ENCODE measurements at places on chromosomes 2 and 18.

- DNase-seq, result no peak
These were observed 198.7 kb downstream of the MEIS1 start for GRCh38 chr2:66633631-66634030.

GRCh38 chr18:7626922-7627440 lies 59.9 kb downstream of the PTPRM start:
- DNase-seq, result no peak

- DNase-seq, result no peak
These were observed 19.9 kb downstream of the FMNL2 start for GRCh38 chr2:152354909-152355308.

DNA sequence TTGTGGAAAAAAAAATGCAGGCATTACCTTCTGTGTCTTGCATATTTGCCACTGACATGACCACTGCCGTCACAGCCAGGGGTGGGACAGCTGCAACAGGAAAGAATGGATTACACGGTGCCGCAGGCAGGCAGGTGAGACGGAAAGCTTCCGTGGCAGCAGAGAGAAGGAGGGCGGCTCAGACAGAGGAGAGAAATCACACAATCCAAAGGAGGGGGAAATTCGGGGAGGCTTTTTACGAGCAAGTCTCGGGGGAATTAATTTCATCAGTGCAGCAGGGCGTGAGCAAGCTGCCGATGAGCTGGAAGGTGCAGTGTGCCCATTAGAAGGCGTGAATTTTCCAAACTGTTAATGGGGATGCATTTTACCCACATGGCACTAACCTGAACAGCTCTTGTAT lies 234.8 kb upstream of the PXDN start:
- no peak for DNase-seq

DNA sequence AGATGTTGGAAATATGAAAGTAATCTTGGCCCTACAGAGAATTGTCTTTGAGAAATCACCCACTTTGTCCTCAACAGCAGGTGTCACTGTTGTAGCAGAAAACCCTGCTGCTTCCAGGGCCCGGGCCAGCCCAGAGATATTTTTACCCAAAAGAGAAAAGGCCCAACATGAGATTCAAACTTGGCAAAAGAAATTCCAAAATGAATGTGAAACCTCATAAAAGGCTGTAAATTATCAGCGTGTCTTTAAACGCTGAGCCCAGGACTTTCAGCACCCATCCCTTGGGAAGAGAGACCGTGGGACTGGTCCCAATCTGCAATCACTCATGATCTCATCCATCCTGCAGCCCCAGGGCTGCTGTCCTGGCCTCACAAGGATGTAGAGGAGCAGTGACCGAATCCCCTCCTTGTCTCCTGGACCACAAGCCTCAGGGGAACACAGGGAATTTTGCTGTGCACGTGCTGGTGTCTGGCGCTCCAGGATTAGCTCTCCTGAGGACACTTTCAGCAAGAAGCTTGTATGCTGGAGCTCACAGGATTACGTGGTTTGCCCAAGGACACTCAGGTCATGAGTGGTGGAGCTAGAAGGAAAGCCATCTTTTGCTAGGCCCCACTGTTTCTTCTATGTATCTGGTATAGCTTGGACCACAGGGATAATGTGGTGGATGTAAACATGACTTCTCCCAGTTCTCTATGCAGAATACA lies 202.1 kb downstream of the RNF144A start:
- no peak for DNase-seq
